ENCODE measurements at places on chromosomes 4 and X.

GRCh38 chr4:141179474-141180373, 41.0 kb upstream of the ZNF330 start:
- DNase-seq: no peak
- H3K4me3 ChIP-seq: no peak overlapping the region
- no peaks in the 10 kb centered on the region for H3K4me1 ChIP-seq
- no peaks in the 10 kb centered on the region for H3K36me3 ChIP-seq
- no peaks in the 10 kb centered on the region for H3K27me3 ChIP-seq
- no peak overlapping the region for H3K27ac ChIP-seq

- H3K4me3 ChIP-seq: no peak overlapping the region
- H3K36me3 ChIP-seq: no peaks in the 10 kb centered on the region
- no peaks in the 10 kb centered on the region for H3K4me1 ChIP-seq
- H3K27me3 ChIP-seq: no peaks in the 10 kb centered on the region
- no peak overlapping the region for H3K27ac ChIP-seq
Measured at GRCh38 chrX:5748586-5749150, 480.0 kb downstream of the NLGN4X start.

DNA sequence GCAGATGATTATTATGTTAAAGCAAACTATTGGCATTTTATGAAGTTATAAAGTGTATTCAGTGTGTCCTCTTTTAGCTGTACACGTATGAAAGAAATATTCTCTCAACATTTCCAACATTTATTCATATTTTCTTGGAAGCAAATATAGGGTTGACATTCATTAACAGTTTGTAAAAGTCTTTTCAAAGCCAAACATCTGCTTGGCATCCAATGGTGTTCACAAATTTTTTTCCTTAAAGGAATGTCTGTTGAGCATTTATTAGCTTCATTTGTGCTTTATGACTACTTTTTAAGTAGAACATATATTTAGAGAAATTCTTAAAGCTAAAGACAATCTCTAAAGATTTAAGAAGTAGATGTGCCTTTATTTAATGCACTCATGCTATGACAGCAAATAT, 83.0 kb downstream of the SHISA3 start:
- peaks cover 58% of the 10 kb centered on the region for H3K4me1 ChIP-seq
- H3K27me3 ChIP-seq: no peaks in the 10 kb centered on the region

DNA sequence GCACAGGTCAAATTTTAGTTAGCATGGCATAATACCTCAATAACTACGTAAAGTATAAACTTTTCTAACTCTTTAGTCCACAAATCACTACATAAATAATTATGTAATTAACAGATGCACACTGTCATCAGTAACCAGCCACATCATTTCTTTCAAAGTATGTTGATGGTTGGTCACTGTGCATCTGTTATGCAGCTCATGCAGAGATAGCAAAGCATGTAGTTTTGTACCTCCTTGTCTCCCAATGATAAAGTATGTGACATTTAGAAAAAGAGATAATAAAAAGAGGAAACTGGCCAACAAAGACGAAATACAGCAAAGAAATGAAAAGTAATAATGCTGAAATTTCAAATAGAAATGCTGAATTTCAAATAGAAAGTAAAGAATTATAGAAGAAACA, 2.9 kb downstream of the LAMTOR3 start:
- no peak for DNase-seq
- H3K36me3 ChIP-seq: no peaks in the 10 kb centered on the region
- H3K4me1 ChIP-seq: peaks cover 9% of the 10 kb centered on the region
- no peak overlapping the region for H3K27ac ChIP-seq

DNA sequence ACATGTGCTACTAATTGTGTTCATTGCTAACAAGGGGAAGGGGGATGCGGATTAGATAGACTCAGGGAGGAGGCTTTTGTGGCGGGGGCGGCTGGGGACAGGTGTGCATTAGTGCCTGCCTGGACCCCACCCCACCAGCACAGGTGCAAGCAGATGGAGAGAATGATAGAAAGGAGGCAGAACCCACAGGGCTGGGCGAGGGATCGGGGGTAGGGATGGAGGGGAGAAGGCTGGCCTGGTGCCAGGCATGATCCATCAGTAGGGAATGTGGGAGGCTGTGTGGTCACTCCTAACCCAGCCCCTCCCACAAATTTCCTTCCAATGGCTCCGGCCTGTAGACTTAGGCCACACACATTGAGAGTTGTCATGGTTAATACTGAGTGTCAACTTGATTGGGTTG, 30.5 kb upstream of the CRMP1 start:
- H3K27me3 ChIP-seq: peaks cover 8% of the 10 kb centered on the region
- no peak for DNase-seq
- peaks cover 33% of the 10 kb centered on the region for H3K4me1 ChIP-seq
- H3K27ac ChIP-seq: no peak overlapping the region
- no peaks in the 10 kb centered on the region for H3K36me3 ChIP-seq
- H3K4me3 ChIP-seq: no peak overlapping the region

DNA sequence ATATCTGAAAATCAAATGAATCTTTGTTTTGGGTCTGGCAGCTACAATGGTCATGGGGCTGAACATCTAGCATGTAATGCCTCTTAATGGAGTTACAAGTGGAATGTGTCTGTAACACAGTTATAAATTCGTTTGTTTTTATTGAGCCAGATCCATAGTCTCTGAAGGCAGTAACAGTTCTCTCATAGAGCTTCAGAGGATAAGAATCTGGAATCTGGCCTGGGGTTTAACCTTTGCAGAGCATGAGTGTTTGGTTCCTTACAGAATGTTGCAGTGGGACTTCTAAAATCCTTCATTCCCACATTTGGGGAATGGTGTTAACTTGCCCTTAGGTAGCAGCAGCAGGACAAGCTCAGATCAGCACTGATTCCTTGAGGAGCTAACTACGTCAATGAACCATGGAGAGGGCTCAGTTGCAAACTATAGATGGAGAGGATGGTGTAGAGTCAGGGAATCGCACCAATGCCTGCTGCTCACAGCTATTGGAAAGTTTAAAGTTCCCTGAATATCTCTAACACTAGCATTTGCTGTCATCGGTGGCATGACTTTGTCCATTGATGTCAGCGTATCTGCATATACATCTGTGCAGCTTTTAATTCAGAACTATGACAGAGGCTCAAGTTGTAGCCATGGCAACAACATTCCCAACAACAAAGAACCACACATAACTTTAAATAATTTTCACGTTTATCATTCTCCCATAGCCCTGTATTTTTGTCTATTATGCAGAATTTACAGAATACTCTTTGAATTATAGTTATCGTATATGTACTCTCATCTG, 72.2 kb downstream of the RASGEF1B start:
- DNase-seq: no peak
- no peak overlapping the region for H3K4me3 ChIP-seq
- H3K27me3 ChIP-seq: no peaks in the 10 kb centered on the region
- no peak overlapping the region for H3K27ac ChIP-seq
- peaks cover 4% of the 10 kb centered on the region for H3K4me1 ChIP-seq

DNA sequence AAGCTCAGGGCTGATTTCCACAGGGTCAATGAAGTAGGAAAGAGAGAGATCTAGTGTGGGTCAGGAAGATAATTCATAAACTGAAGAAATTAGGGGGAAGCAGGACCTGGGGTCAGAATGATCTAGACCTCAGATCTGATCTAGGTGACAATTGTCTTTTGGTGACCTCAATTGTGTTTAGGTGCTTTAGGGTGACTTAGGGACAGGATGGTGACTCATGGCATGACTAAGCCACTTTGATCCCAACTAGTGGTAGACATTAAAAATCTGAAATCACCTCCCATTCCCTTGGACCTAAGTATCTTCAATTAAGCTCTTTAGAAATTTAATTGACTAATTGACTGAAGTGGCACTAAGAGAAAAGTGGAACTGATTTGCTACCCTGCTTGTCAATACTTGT, 36.7 kb upstream of the GRXCR1 start:
- H3K4me1 ChIP-seq: no peaks in the 10 kb centered on the region
- no peak overlapping the region for H3K27ac ChIP-seq
- no peaks in the 10 kb centered on the region for H3K36me3 ChIP-seq
- H3K27me3 ChIP-seq: no peaks in the 10 kb centered on the region
- no peak overlapping the region for H3K4me3 ChIP-seq
- no peak for DNase-seq
